ENCODE measurements at places on chromosomes 13 and 19.
A peak's percentile ranks its signal among the peaks of the same experiment; 100 is the strongest.

DNA sequence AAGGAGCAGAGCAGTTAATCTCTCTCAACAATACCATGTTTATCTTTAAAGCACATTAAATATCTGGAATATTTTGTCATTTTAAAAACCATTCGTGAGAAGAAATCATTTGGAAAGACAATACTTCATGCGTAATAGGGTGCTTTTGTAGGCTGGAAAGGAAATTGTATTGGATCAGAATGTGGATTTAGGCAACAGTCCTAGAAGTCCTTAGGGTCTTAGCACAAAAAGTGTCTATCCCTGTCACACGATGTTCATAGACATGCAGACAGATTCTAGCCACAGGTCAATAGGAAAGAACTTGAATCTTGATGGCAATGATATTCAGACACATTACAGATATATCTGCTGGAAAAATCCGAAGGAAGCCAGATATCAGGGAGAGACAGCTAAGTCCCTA, 156.0 kb downstream of the KCTD12 start:
- no peak for DNase-seq

GRCh38 chr13:110234532-110234931, 72.4 kb downstream of the COL4A1 start:
- no peak for DNase-seq

DNA sequence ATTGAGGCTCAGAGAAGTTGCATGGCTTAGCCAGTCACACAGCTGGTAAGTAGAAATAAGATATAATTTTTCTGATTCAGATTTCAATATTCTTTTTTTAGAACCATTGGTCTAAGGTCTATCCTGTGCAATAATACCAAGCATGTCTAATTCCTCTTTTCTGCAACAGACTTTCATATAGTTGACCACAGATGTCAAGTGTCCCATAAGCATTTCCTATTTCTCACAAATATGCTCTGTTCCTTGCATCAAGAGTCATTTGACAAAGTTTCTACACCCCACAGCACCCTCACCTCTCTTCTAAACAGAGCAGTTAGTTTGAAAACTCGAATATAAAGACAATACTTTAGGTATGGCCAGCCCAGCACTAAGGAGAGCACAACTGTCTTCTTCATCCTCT, 26.8 kb upstream of the SACS start:
- no peak for DNase-seq

DNA sequence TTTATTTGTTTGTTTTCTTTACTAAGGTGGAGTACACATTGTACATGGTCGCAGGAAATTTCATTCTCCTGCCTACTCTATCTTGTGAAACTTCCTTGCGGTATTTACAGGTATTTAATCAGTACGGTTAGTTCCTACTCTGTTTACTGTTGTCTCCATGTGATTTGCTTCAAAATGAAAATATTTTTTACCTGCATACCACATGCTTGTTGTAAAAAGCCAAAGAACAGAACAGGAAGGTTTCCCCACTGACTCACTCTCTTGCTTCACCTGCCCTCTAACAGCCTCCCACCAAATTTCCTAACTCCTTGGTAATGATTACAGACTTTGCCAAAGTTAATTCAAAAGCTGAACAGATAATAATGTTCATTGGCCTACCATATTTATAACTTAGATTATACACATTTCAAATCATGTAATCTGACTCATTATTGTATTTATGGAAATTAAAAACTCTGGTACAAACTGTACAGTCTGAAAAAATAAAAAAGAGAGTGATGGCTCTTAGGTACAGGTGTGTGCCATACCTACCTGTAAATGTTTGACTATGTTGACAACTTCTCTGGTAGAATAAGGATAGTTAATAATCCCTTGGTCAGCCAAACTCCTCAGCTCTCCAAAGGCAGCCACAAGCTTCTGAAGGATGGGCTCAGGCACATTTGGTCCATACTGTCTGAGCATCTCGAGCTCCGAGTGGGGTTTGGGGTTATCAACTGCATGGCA, 239.9 kb downstream of the VWA8 start:
- no peak for DNase-seq

DNA sequence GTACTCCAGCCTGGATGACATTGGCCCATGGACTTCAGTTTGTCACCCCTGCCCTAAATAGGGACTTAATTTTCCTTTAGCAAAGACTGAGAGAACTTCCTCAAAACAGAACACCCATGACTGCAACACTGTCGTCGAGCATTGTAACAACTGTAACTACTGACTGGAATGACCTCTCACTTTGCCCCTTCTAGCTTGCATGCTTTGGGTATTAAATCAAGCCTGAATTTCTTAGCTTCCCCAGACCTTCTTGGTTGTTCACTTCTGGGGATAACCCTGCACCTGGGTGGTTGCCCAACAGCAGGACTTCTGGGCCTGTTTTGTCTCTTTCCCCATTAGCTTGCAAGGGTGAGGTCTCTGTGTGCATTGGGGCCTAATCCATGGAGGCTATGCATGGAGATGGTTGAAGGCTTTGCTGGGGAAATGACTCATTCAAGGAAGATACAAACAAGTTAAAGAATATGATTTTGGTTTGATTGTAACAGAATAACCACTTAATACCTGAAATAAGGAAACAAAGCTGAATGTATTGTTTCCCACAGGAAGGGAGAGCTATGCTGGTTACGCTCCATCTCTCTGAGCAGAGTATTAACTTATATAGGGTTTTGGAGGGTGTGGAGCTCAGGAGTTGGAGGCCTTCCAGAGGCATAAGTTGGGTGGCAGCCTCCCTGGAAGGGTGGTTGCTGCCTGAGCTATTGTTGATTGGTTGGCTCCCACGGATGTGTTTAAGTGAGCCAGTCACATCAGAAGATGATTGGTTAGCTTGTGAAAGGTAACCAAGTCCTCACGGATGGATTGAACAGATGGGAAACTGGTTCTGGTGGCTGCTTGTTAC, 34.7 kb upstream of the UBAC2 start:
- DNase-seq, result no peak

- DNase-seq, result peak; percentile 72
These were observed 20.4 kb downstream of the LMTK3 start for GRCh38 chr19:48490981-48491792.

DNA sequence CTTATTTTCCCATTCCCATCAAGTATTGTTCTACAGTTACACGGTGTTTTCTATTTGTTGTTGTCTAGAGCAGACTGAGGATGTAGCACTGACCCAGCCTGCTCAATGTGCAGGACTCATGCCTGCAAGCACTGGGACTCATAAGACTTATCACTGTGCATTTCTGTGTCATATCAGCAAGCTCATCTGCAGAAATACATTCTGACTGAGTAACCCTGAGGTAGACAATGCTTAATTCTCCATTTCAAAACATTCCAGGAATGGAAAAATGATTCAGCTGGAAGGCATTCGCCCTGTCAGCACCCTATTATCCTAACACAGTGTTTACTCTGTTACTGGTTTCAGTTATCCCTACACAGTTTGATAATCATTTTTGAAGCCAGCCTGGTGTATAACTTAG, 2506.4 kb downstream of the PCDH9 start:
- DNase-seq, result no peak

DNA sequence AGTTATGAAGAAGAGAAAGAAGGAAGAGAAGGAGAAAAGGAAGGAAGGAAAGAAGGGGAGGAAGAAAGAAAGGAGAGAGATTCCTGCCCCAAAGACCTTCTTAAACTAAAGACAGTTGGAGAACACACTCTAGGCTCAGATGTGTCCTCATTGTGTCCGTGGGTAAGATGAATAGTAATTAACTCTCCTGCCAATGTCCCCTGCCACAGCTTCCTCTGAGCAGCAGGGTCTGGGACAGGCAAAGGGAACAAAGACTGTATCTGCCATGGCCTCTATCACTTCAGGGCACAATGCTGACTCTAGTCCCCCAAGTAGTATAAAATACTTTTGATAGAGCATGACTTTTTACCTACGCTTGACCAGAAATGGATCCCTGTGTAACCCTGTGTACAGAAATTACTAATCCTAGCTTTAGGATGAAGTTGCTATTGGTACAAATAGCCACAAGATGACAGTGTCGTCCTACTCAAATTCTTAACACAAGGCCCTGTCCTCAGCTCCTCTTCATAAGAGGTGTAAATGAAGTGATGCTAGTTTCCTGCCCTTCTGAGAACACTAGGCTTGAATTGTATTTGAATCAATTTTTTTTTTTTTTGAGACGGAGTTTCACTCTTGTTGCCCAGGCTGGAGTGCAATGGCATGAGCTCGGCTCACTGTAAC, 186.2 kb upstream of the GPR12 start:
- no peak for DNase-seq

DNA sequence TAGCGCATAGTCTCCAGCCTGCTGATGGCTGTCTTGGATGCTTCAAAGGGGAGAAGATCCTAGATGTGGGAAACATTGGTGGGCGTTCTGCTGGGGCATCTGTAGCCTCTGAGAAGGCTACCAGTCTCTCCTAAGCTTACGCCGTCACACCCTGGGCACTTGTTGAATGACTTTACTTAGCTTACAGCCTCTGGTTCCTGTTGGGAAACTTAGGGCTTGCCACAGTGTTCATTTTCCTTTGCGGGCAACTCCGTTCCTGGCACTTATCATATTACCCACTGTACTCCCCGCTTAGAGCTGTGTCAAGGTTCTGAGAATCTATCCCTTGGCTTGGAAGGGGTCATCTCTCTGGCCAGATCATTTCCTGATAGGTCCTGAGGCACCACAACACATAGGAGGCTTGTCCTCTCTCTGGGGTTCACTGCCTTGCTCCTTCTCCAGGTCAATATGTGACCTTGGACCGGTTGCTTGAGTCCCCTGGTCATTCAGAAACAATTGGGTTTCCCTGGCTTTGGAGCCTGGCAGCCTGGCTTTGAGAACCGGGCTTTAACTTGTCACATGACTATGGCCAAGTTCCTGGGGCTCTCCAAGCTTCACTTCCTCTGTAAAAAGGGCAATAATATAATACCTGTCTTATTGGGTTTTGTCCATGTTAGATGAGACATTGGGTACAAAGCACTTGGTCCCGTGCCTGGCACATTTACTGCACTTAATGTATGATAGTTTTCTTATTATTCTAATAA, 20.5 kb upstream of the ALOX5AP start:
- no peak for DNase-seq

GRCh38 chr13:79287939-79288795, 117.9 kb downstream of the RBM26 start:
- DNase-seq, result no peak

- DNase-seq, result no peak
These were observed 289.4 kb upstream of the MIR17HG start for GRCh38 chr13:91058066-91058465.

DNA sequence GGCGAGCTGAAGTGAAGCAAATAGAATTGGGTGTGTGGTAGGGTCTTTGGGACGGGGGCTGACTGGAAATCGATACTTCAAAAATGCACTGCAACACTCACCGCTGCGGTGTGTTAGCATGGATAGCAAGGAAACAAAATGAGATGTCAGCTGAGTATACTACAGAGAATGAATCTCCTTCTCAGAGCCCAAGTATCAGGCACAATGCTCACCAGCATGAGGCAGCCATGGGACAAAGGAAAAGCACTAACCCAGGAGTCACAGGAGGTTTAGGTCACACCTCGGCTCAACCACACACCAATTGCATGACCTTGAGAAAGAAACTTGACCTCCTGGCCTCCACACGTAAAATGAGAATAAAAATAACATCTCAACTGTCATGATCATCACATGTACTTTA, 74.0 kb downstream of the FAM216B start:
- no peak for DNase-seq

GRCh38 chr19:1069009-1069779, 2.2 kb downstream of the ARHGAP45 start:
- DNase-seq, result no peak

- no peak for DNase-seq
These were observed 9.9 kb upstream of the UBA2 start for GRCh38 chr19:34418300-34418699.

Measured in NCI-H187 (cell line).